B cell (primary cell): ENCODE measurements at places on chromosomes 3 and 15.

GRCh38 chr15:38225381-38225780 lies 27.3 kb upstream of the SPRED1 start:
- DNase-seq: no peak

GRCh38 chr3:39011191-39011736 lies 40.5 kb downstream of the SCN11A start:
- no peak for DNase-seq

GRCh38 chr15:71103102-71103676 lies 12.1 kb upstream of the THSD4 start:
- no peak for DNase-seq

- peak; percentile 85 for DNase-seq
Observed at GRCh38 chr3:183515968-183516851, 39.3 kb downstream of the KLHL6 start.

- no peak for DNase-seq
Observed at GRCh38 chr3:69370901-69371301, 15.0 kb downstream of the FRMD4B start.

DNA sequence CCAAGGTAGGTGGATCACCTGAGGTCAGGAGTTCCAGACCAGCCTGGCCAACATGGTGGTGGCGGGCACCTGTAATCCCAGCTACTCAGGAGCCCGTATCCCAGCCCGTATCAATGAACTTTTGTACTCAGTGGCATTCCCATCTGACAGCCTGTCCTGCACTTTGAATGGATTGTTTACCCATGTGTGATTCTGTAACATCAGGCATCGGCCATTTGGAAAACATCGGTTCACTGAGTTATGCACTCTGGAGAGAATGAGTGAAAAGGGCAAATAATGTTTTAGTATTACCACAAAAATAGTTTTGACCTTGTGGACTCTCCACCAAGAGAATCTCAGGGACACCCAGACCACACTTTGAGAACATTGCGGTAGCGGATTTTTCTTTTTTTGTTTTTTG lies 13.6 kb downstream of the KLHL25 start:
- DNase-seq: no peak

GRCh38 chr3:181689546-181689945 lies 22.2 kb upstream of the SOX2 start:
- no peak for DNase-seq

DNA sequence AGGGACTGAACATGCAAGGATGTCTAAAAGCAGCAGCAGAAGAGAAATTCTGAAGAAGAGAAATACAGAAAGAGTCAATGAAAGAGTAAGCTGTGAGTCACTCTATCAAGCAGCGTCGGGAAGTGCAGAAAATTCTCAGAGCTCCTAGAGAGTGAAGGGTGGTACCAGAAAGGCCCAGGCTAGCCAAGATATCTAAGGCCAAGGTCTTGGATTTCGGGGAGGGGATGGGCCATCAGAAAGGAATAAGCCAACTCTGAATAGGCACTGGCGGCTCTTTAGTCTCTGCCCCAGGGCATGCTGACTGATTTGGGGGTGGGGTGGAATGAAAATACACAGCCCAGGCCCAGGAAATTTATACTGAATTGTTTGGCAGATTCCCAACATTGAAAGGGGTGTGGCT lies 70.8 kb downstream of the GPR156 start:
- no peak for DNase-seq

- no peak for DNase-seq
Observed at GRCh38 chr15:43135351-43135750, 2.0 kb downstream of the TMEM62 start.

- DNase-seq: no peak
Observed at GRCh38 chr15:60649845-60650548, 171.1 kb upstream of the ICE2 start.

DNA sequence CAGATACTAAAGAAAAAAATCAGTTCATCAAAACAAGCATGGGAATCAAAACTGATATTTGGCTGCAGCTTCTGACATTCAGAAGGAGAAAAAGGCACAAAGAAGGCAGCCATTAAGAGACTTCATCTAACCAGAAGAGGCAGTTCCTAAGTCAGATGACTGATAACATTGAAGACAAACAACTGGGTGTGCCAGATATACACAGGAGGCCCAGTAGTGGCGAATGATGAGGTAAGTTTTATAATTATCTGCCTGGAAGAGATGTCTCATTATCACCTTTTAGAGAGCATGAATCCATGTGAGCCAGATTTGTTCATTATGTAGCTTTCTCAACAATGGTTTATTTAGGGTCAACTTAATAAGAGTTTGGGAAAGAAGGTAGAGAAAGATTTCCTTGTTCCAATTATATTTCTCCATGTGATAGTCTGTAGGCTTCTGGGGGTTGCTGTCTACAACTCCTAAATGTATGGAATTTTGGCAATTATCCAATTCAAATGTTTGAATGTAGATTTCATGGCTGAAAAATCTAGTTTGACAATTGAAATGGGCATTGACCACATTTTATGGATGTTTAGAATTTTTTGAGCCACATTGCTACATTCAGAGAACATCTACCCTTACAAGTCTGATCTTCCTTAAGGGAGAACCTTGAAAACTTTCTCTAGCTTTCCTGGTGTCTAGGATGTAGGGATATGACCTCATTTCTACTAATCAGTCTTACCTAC lies 50.4 kb upstream of the RASGRF1 start:
- no peak for DNase-seq

GRCh38 chr15:25527118-25527517 lies 88.3 kb upstream of the UBE3A start:
- no peak for DNase-seq

DNA sequence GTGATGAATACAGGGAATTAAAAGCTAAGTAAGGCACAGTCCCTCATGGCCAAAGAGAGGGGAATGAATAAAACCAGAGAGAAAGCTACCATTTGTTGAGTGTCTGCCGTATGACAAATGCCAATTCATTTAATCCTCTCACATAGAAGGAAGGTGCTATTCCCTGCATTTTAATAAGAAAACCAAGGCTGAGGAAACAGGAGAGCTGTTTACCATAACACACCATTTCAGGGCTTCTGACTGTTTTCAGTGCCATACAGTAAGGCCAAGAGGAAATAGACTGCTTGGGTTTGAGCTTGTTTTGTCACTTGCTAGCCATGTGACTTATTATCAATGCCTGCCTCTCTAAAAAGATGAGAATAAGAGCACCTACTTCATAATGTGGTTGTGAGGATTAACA lies 10.1 kb downstream of the BTBD1 start:
- no peak for DNase-seq

DNA sequence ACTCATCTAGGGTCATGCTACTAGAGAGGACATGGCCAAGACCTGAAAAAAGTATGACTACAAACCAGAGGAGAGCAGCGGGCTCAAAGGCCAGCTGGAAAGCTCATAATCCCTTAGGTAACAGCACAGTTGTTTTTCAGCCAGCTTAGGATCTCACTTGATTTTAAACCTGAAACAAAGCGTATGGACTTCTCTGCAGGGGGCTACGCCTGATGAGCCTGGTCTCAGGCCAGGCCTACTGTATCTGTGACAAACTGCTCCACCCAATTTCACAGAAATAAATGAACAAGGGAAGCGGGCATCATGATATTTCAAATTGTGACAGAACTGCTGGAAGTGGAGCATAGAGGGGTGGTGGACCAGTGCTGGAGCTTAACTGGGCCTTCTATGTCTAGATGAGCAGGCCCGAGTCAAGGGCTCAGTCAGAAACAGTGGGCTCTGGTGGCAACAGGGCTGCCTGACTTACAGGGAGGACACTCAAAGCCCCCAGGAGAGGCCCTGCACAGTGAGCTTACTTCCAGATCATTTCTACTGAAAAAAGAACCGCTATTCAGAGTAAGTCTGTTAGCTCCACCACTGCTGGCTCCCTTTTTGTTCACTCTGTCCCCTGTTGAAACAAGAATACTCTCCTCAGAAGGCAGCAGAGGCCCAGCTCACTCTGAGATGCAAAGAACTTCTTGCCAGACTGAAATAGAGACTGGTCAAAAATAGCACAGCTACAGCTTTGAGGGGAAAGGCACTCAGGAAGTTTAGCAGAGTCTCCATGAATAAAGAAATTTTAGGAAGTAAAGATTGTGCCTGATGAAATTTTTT lies 47.0 kb downstream of the LRIG1 start:
- no peak for DNase-seq

DNA sequence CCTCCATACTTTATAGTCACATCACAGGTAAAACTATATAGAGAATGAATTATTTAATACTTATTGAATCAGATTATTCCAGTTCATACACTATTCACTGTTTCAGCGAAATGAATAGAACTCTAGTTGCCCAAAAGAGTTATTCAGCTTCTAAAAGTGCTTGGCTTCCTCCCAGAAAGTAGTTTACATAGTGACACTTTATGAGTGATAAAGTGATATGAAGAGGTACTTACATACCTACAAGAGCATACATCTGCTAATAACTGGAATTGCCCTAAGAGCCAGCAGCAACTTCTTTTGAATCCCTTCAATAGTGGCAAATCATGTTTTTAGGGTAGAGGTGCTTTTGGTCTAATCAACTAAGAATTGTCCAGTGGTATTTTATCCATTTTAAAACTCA lies 635.1 kb upstream of the AGTR1 start:
- DNase-seq: no peak

- DNase-seq: no peak
Observed at GRCh38 chr3:112351823-112352222, 18.9 kb downstream of the CD200 start.

- DNase-seq: no peak
Observed at GRCh38 chr3:150351398-150351797, 56.7 kb upstream of the TSC22D2 start.

DNA sequence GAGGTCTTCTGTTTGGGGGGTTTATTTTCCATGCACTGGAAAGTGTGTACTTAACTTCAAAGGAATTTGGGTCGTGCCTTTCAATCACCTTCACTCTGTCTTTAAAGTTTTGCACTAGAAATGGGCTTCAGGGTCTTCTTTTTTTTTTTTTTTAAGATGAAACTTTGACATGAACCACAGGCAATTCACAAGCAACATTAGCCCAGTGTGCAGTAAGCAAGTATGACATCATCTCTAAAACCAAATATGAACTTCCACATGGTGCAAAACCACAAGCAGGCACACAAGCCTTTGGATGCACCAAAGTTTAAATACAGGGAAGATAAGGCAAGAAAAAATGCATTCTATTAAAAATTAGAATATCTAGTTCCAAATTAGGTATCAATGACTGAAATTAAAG lies 381.9 kb downstream of the ERC2 start:
- DNase-seq: no peak

DNA sequence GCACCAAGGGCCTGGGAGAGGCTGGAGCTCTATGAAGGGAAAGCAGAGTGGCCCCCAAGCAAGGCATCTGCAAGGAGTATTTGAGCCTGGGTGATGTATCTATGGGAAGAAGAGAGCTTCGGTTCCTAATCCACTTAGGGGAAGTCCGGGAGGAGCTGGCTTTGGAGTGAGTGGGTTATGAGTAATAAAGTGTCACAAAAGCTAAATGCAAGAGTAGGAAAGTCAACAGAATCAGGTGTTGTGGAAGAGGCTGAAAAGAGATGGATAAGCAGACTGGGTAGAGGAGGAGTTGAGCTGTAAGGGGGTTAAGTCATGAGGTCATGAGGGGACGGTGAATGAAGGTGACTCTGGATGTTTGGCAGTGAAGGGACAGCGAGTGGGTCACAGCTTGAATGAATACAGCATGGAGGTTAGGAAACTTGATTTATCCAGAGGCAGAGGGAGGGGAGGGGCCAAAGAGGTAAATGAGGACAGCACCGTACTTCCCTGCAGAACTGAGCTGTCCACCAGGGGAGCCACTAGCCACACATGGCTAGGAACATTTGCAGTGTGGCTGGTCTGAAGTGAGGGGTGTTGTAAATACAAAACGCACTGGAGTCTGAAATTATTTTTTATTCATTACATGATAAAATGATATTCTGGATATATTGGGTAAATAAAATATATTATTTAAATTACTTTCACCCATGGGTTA lies 83.3 kb downstream of the ADCY5 start:
- DNase-seq: no peak

DNA sequence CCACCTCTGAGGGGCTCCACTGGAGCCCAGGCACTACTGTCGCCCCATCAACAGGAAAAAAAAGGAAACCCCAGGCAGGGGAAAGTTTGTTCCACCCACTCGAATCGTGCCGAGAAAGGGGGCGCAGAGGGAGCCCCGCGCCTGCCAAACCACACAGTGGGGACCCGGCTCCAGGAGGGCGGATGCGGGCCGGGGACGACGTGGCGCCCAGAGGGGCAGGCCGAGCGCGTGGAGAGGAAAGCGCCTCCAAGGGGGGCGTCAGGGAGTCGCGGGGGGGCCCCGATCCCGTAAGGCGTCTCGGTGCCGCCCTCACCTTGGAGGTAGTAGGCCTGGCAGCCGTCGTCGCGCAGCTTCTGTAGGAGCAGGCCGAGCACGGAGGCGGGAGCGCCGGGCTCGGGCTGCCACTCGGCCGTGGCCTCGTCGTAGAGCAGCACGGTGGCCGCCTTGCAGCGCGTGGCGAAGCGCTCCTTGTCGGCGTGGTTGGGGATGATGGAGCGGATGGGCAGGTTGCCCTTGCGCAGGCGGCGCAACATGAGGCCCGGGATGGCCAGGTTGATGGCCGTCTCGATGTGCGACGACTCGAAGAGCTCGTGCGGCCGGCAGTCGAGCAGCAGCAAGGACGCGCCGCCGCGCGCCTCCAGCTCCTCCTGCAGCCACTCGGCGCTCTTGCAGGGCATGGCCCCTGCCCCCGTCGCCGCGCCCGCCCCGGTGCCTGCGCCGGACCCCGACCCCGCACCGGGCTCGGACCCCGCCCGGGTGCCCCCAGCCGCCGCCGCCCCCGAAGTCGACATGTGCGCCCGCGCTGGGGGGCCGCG lies 627 bp downstream of the DUSP7 start:
- DNase-seq: peak; percentile 80

- DNase-seq: no peak
Observed at GRCh38 chr3:129567176-129567705, 24.3 kb downstream of the H1-8 start.

DNA sequence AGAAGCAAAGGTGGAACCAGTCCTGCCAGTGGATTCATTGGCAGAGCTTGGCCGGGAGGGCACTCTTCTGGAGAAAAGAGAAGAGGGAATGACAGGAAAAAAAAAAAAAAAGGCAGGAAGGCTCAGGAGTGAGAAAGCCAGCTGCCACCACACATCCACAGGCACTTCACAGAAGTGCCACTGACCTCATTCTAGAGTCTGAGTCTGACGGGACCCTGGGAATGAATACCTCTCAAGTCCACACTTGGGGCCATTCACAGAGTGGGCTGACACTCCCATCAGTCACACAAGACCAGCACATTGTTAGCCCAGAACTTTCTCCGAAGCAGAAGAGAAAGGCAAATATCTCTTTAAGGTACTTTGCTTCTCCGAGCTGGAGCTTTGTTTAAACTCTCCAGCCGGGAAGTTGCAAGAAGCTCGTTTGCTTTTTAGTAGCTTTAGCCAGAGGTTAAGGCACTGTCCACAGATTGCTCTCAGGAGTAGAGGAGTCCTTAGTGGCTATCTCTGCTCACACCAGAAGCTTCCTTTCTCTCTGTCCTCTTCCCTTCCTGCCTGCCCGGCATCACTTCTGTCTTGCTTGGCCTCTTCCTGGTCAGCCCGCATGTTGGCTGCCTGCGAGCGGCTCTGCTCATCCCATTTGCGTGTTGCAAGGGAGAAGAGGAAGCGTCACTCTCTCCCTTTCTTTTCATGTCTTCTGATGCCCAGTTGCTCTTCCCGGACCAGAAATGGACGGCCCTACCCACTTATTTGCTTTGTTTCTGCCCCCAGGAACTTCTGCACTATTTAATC lies 53.8 kb downstream of the CMTM6 start:
- DNase-seq: no peak
